Fibroblast of the conjunctiva (primary cell): ENCODE measurements at places on chromosomes 3 and 15.

GRCh38 chr15:81856001-81856633 is 189.7 kb downstream of the MEX3B start:
- no peak for DNase-seq

DNA sequence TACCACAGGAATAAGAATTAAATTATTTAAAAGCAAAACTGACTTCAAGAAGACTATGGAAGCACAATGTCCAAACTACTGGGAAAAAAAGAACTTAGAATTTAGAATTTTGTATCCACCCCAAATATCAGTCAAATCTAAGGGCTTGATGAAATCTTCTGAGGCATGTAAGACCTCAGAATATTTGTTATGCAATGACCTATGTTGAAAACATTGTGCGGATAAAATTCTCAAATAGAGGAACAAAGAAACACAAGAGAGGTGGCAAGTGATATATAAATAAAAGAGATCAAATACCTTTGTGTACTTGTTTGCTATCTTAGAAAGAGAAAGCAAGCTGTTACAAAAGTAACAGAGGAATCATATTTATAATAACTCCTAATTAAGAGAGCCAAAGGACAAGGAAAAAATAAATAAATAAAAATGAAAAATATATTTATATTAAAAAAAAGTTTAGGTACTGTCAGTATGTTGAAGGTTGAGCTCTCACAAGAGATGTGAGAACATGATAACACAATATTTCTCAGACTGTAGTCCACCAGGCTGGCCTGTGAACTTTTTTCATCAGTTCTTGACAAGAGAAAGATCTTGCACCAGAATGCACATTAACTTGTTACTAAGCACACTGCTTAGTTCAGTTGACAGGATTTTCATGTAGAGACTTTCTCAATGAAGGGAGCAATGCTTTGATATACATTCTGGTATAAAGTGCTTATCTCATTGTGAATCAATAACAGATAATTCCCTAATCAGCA is 50.0 kb downstream of the CPA3 start:
- DNase-seq, result no peak

DNA sequence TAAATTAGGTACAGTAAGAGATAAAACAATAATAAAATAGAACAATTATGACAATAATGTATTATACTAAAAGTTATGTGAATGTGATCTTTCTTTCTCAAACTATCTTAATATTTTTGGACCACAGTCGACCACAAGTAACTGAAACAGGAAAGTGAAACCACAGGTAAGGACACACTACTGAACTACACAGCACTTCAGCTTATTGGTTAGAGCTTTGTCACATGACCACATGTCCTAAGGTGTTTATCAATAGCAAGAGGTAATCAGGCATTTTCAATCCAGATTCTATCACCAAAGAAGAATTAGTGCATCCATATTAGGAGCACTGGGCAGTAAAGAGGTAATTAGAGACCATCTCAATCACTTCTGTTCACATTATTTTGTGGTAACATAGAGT is 392.8 kb downstream of the RSL24D1 start:
- no peak for DNase-seq

DNA sequence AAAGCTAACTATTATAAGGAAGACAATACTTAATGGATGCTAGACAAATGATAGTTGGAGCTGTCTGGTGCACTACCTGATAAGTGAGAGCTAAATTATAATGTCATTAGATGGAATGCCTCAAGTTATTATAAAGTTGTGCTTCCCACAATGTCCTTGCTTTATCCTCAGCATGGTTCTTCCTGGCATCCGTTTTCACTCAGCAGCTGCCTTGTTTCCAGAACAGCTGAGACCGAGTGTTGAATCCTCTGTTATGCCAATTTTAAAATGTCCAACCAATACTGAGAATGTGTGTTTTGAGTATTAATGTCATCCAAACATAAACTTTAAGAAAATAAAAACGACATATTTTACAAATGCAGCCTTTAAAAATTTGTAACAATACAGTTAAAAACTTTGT is 286.7 kb upstream of the SOX2 start:
- DNase-seq, result no peak

DNA sequence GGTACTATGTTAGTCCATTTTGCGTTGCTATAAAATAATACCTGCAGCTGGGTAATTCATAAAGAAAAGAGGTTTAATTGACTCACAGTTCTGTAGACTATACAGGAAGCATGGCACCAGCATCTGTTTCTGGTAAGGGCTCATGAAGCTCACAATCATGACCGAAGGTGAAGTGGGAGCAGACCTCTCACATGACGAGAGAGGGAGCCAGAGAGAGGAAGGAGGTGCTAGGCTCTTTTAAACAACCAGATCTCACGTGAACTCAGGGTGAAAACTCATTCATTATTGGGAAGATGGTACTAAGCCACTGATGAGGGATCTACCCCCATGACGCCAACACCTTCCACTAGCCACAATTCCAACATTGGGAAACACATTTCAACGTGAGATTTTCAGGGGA is 301.7 kb upstream of the MDFIC2 start:
- no peak for DNase-seq

- DNase-seq, result no peak
These were observed 87.7 kb downstream of the MYO5A start for GRCh38 chr15:52440946-52441345.

DNA sequence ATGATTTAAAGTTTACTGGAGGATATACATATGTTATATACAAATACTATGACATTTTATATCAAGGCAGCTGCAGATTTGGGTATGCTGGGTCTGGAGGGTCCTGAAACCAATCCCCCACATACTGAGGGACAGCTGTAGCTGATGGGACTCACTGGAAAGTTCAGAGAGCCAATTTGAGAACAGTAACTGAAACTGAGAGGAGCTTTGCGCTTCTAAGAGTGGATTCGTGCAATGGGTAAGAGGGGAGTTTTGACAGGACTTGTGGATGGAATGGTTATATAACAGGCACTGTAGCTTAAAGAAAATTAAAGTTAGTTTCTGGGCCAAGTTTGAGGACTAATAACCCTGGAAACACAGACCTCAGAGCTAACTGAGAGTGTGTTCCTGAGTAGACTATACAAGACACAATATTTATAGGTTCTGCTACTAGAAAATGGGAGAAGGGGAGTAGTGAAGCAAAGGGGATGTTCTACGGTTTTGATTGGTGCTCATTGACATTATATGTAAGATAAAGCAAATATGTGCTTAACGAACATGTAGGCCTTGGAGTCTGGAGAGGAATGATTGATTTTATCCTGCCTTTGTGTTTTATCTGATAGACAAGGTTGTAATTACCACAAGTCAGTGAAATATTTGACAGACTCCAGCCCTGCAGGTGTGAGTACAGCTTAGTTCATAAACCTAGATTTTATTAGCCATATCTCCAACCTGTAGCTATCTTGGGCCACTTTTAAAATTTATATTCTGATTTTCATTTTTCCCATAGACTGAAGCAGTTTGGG is 4.8 kb upstream of the ZMAT3 start:
- DNase-seq, result no peak

DNA sequence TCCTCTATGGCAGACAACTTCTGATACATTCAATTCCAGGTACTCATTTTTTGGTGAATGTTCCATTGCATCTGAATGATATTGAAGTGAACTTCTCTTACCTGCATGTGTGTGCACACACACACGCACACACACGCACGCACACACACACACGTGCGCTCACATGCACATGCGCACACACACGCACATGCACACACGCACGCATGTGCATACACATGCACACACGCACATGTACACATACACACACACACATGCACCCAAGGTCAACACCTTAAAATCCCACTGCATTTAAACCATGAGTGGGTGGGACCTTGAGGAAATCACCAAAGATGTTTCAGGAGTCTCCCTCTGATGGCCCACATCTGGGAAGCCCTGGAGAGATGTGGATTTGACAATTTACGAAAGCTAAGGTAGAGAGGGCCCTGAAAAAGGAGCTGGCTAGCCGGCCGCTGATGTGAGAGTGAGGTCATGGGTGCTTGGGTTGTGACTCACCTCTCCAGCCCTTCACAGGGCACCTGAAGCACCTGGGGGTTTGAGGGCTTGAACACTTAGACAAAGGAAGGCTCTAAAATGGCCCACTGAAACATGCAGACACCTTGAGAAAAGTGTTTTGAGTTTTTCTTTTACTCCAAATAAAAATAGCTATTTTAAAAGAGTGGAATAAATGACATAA is 269.1 kb upstream of the LRRFIP2 start:
- no peak for DNase-seq
